ENCODE measurements at places on chromosomes 5 and 9.

- no peak for DNase-seq
These were observed 16.0 kb upstream of the SLC9A3 start for GRCh38 chr5:540071-540905.

DNA sequence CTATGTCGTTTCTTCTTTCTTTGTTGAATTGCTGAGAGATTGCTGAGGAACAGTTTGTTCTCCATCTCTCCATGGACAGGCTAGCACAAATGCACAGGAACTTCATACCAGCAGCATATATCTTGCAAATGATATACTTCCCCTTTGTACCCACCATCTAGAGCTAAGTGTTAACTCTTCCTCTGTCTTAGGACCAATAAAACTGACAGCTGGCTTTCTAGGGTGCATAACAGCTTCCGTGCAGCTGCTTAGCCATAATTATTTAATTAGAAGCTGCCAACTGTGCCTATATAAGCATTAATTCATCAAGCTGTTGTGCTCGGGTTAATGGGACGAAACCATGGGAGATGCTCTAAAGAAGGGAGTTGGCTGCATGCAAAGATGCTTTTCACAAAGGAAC lies 38.7 kb downstream of the KCTD16 start:
- no peak for DNase-seq

DNA sequence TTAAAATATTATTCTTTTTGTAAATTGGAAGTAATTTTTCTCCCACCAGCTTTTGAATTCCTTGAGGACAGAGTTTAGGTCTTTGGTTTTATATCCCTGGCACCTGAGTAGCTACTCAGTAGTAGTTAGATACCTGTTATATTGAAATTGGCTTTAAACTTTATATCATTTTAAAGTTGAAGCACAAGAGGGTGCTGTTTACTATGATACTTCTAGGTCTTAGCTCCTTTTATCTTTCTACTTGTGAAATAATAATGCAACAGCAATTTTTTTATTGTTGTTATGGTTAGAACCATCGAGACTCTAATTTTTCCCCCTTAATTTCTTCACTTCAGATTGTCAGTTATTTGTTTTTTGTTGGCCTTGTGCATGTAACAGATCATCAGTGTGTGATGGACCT lies 46.3 kb downstream of the AP3S1 start:
- peak; percentile 1 for DNase-seq

DNA sequence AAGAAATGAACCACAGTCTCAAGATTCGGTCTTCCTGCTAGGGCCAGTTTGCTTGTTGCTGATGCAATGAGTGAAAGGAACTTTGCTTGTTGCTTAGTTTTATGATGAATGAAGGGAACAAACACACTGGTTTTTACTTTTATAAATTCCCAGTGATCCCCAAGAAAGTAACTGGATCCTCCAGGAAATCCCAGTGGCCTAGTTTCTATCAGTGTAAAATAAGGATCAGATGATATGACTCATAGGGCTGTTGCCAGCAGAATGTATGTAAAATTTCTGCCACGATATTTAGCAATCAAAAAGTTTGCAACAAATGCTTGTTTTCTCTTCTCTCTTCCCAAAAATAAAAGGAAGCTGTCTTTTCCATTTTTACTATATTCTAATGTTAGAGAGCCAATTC lies 160.1 kb upstream of the CDKN2B start:
- no peak for DNase-seq
